ENCODE measurements at places on chromosomes 12 and 14.

DNA sequence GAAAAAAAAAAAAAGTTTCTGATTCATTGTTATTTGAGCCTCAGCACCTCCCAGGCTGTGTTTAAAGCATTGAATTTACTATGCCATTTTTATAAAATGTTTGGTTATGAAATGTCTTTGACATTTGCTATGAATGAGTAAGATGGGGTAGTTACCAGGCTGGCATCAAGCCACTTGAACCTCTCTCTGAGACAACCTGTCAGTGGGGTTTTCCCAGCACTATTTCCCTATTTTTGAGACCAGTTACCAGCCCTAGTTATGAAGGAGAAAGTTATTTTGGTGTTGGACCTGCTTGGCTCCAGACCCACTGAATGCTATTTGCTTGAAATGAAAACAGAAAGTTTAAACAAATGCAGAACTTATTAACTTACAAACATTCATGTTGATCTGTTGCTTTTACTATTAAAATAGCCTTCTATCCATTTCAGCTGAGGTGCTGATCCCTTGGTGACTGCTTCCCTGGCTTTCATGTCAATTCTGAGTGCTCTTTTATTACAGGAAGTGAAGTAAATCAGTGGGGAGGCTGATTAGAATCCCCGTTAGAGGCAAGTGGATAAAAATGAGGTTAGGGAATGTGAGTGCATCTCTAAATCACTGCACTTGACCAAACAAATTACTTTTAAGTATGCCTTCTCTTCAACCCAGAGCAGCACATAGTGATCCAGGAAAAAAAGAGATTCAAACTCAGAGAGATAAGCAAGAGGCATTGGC is 37.8 kb downstream of the LLPH start:
- DNase-seq, result no peak

DNA sequence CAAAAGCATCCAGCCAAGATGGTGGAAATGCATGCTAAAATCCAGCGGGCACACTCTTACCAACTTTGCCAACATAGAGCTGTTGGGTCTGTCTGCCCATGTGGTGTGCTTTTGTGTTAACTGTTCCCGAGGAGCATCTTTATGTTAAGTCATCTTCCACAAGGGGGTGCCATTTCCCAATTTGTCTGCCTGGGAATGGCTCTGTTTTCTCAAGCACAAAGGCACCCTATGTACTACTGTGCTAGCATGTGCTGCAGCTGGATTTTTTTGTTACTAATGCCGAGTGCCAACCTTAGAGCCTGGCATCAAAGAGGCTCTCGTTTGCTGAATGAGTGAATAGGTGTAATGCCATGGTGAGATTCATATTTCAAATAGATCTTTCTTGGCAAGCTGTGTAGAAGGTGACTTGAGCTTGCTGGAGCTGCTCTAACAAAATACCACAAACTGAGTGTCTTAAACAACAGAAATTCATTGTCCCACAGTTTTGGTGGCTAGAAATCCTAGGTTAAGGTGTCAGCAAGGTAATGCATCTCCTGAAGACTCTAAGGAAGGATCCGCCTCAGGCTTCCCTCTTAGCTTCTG is 74.3 kb downstream of the TRHDE start:
- DNase-seq, result peak; percentile 0

- DNase-seq, result no peak
These were observed 30.9 kb downstream of the SLC2A3 start for GRCh38 chr12:7905071-7905470.

DNA sequence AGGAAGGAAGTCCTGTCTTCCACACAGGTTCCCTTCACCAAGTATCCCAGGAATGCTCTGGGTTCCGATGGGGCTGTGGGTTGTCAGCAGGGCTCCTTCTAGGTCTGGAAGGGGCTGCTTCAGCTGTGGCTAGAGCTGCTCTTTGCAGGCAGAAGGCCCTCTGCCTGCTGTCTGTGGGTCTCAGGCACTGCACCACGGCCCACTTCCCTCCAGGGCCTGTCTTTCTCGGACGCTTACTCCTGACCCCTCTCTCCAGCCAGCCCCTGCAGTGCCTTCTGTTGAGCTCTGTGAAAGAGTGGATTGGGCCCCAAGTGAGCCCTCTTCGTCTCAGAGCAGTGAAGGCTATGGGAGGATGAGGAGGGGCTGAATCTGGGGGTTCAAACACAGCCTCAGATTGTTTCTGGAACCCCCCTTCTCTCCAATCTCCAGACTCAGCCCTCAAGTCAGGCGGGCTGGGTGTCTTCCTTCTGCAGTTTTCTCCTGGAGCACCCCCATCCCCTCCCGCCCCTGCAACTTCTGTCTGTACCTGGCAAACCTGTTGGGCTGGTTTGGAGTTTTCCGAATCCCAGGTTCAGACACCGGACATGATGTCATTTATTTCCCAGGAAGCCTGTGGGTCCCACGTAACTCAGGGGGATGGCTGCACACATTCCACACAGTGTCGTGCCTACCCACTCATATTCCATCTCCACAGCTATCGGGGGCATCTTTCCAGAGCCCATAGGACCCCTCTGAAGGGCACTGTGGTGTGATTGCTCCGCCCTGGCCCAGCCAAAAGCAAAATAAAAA is 24.9 kb upstream of the SPPL3 start:
- no peak for DNase-seq

- DNase-seq, result no peak
These were observed 2.2 kb downstream of the MMP17 start for GRCh38 chr12:131830335-131830913.

GRCh38 chr14:101250948-101251811 is 310.1 kb upstream of the DIO3 start:
- no peak for DNase-seq

- no peak for DNase-seq
These were observed 68.7 kb upstream of the KRAS start for GRCh38 chr12:25319233-25319984.

DNA sequence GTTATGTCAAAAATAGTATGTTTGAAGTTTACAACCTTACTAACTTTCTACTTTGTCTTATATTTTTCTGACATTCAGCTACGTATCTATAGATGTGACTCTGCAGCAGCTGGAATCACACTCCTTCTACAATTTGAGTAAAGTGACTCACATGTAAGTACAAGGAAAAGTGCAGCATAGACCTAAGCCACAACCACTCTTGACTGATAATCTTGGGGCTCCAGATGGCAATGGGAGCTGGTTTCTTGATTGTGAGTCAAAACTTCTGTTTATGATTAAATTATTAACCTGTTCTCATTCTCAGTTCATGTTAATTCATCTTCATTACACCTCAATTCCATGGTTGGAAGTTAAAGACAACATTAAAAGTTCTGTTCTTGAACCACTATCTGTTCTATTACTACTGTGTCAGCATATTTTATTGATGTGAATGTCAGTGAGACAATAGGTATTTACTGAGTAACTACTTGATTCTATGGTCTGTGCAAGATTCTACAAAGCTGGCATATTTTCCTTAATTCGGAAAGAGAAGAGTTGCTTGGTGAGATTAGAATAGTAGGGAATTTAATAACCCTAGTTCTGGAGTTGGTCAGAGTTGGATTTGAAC is 112.9 kb downstream of the TSHR start:
- DNase-seq, result no peak

- DNase-seq, result no peak
These were observed 118.8 kb downstream of the LLPH start for GRCh38 chr12:66011731-66012130.

- DNase-seq, result no peak
These were observed 106.4 kb downstream of the PIWIL1 start for GRCh38 chr12:130444061-130444460.

GRCh38 chr12:56688846-56689109 is 694 bp upstream of the PTGES3 start:
- DNase-seq, result no peak

GRCh38 chr12:26471560-26471959 is 276.2 kb downstream of the SSPN start:
- DNase-seq, result no peak

- no peak for DNase-seq
These were observed 114.5 kb downstream of the ADGRD1 start for GRCh38 chr12:131067981-131068851.

DNA sequence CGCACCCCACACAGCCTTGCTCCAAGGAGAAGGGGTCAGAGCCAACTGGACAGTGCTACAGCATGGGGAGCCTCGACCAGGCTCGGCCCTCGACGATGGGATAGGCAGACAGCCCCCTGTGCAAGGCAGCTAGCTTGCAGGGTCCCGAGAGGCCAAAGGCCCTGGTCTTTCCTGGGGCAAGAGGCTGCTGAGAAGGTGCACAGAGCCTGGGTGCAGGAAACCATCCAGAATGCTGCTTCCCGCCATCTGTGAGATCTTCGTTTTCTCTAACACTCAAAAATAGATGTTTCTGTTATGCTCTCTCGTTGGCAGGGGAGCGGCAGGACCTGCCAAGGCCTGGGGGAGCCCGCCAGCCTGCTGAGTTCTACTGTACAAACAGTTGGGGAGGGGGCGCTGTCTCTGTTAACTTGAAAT is 168.0 kb upstream of the RTL1 start:
- DNase-seq, result no peak

DNA sequence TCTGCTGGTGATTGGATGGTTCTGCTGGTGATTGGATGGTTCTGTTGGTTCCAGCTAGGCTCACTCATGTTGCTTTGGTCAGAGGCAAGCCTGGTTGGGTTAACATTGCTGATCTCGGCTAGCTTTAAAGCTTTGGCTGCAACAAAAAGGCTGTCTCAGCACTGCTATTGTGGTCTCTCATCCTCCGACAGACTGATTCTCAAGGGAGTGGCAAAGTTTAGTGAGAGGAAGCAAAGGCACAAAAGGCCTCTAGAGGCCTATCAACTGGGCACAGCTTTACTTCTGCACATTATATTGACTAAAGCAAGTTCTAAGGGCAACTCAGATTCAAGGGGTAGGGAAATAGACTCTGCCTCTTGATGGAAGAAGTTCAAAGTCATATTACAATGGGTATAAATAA is 84.7 kb upstream of the LGR5 start:
- DNase-seq, result no peak

GRCh38 chr14:104096751-104097700 is 11.5 kb downstream of the ASPG start:
- DNase-seq, result no peak

GRCh38 chr14:85426068-85426935 is 103.6 kb upstream of the FLRT2 start:
- no peak for DNase-seq

- no peak for DNase-seq
These were observed 2.4 kb downstream of the DHRS2 start for GRCh38 chr14:23638414-23639047.

DNA sequence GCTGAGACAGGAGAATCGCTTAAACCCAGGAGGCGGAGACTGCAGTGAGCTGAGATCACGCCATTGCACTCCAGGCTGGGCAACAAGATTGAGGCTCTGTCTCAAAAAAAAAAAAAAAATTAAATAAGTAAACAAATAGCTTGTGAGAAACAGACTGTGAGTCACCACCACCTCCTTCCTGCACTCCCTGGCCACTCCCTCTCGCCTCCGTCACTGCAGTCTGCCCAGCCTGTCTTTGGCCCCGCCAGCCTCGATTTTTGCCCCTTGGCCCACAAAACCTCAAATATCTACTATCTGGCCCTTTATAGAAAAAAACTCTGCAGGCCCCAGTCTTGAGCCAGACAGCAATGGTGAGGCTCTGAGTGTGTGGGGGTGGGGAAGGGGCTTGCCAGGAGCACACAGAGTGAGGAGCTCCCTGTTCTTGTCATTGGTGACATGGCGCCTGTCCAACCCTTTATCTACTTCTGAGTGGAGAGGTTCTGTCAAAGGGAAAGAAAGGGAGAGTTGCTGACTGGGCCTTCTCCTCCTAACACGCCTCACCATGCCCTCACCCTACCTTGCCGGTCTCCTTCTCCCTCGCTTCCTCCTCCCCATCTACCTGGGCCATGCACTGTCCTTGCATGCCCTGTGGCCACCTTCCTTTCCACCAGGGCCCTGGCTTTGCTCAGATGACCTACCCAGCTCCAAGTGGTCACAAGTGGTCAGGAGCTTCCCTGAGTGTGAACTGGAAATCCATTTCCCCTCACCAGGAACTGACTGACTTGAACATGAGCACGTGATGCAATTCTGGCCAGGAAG is 22.1 kb downstream of the LGMN start:
- no peak for DNase-seq

- DNase-seq, result no peak
These were observed 21.8 kb upstream of the EGLN3 start for GRCh38 chr14:33972583-33973081.

GRCh38 chr12:102593134-102593533 is 112.8 kb upstream of the IGF1 start:
- no peak for DNase-seq

DNA sequence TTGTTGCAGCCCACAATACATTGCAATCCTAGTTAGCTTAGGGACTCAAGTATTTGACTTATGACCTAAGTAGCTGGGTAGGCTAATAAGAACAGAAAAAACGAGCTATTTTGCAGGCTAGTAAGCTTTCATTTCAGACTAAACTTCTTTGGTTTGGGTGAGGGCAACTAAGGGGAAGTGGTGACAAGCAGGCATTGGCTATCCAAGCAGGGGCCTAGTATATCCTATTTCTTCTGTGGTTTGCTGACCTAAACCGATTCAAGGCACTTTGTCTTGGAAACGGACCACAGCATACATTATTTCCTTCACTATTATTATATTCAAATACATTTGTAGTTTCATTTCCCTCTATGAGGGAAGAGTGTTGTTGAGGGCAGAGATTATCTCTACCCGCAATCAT is 21.6 kb upstream of the SLC5A8 start:
- no peak for DNase-seq

GRCh38 chr12:128970110-128970509 is 116.8 kb downstream of the GLT1D1 start:
- no peak for DNase-seq

GRCh38 chr14:99737956-99738667 is 54.0 kb downstream of the CYP46A1 start:
- DNase-seq, result no peak

- DNase-seq, result no peak
These were observed 166.4 kb downstream of the DUSP6 start for GRCh38 chr12:89185889-89186288.

- no peak for DNase-seq
These were observed 107.1 kb downstream of the GPR135 start for GRCh38 chr14:59358102-59358501.

GRCh38 chr14:95774265-95775160 is 60.6 kb upstream of the TCL1A start:
- peak; percentile 13 for DNase-seq

DNA sequence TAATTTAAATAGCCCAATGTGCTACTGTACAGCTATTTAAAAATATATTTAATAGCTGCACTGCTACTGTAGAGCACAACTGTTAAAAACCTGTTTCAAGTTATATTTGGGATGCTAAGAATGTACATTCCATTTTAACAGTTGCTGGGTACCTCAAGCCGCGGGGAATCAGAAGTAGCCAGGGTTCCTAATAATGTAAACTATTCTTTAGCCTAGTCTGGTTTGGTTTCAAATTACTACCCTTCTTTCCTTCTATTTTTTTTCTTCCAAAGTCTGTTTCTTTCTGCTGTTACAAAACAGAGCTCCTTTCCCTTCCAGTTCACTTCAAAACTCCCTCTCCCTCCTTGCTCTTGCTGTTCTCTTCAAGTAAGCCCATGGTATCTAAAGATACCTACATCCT is 21.3 kb downstream of the SCAF11 start:
- no peak for DNase-seq
